Endodermal cell (in vitro differentiated cells): ENCODE measurements at places on chromosomes 16 and 17. TPM values are rescaled to one million over a fixed set of nuclear protein-coding genes. Genes with fewer than 3 reads are reported as not detected.

The TP53TG3 gene
- not detected in 2 replicates for total RNA-seq

The BAIAP2 gene
- total RNA-seq, result 24.5 and 32.7 TPM in 2 replicates

The TEX14 gene
- total RNA-seq, result 0.07 and 0.18 TPM in 2 replicates

The G6PC1 gene
- total RNA-seq, result not detected in 2 replicates

The SLC9A5 gene
- total RNA-seq, result 6.4 and 9.0 TPM in 2 replicates

The ENPP7 gene
- not detected in 2 replicates for total RNA-seq
